ENCODE measurements at places on chromosomes 2 and 18.

DNA sequence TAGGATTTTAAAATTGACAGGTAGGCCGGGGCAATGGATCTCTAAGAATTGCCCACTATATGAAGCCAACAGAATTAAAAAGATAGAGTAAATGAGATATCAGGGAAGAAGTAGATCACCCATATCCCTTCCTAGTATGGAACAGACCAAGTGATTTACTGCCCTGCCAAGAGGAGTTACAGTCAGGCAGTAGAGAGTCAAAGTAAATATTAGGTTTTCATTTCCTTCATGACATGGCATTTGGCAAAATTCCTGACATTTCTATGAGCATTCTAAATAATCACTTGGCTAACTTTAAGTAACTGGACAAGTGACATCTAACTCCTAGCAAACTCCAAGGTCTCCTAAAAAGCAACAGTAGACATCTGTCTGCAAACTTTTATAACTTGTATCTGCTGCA lies 33.5 kb downstream of the GALNT5 start:
- no peak for DNase-seq

DNA sequence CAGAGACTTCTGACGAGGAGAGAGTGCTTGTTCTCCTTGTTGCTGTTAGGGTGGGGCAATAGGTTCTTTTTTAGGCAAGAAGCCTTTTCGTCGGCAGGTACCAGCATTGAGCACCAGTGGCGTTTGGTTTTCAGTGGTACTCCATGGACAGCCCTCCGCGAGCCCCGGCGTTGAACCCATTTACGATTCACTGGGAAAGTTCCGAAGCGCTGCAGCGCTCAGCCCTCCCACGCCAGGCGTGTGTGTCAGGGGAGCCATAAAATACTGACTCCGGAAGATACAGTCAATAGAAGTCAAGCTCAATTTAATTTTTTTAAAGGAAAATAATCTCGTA lies 494 bp upstream of the ROCK1 start:
- DNase-seq: no peak

GRCh38 chr2:237900891-237901831 lies 41.7 kb downstream of the RAMP1 start:
- no peak for DNase-seq

- DNase-seq: no peak
Observed at GRCh38 chr2:98483257-98483861, 38.7 kb downstream of the INPP4A start.

DNA sequence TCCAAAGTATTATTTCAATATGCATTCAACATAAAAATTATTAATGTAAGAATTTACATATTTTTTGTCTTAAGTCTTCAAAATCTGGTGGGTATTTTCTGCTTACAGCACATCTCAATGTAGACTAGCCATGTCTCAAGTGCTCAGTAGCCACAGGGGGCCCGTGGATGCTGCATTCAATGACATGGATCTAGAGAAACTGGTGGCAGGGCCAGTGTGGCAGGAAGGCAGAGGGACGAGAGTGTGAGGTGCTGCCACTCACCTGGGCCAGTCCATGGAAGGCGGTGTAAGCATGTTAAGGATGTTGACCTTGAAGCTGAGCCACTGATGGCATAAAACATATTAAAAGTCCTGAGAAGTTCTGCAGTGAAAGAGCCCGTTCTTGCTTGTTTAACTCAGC lies 6.2 kb upstream of the LIPG start:
- no peak for DNase-seq
